ENCODE measurements at places on chromosomes 6 and 20.

GRCh38 chr6:43761666-43762409, 8.2 kb upstream of the VEGFA start:
- DNase-seq: no peak

GRCh38 chr6:151413372-151414145, 22.2 kb upstream of the ZBTB2 start:
- DNase-seq: no peak

DNA sequence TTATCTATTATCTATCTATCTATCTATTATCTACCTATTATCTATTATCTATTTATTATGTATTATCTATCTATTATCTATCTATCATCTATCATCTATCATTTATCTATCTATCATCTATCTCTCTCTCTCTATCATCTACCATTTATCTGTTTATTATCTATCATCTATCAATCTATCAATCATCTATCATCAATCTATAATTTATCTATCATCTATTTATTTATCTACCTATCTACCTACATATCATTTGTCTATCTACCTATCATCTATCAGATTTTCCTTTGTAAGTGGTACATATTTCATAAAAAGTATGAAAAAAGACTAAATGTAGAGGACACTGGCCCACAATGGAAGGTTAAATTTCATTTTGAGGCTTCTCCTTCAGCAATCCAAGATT, 212.1 kb upstream of the EXOC2 start:
- no peak for DNase-seq

- no peak for DNase-seq
These were observed 79.5 kb downstream of the ERMARD start for GRCh38 chr6:169830876-169831275.

DNA sequence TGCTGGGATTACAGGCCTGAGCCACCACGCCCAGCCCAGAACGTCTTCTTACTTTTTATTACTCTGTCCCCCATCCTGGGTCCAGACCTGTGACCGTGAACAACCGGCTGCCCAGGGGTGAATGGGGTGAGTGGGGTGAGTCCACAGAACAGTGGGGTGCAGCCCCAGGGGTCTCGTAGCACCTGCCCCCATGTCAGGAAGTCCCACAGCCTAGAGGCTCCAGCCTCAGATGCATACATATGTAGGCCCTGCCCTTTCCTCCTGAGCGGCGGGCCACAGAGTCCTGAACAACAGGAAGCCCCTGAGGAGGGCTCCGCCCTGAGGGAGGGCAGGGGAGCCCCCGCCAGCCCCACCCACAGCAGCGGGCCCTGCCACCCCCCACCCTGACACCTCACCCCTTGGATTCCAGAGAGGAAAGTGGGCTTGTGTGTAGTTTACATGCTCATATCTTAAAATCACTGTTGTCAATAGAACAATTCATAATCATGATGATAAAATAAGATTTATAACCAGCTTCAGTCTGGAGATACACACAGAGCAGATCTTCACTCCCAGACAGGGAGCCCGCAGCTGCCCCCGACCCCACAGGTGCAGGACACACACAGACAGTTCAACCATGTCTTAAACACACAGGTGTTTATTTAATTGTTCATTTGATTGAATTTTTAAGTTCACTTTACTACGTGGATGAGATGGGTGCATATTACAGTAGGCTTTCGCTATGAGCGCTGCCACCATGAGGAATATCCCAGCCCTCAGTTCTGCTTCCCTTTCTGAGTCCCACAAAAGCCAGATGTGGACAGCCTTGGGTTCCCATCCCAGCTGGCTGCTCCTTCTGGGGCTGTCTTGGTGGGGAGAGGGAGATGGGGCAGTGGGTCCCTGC, 12.4 kb upstream of the GMEB2 start:
- no peak for DNase-seq

DNA sequence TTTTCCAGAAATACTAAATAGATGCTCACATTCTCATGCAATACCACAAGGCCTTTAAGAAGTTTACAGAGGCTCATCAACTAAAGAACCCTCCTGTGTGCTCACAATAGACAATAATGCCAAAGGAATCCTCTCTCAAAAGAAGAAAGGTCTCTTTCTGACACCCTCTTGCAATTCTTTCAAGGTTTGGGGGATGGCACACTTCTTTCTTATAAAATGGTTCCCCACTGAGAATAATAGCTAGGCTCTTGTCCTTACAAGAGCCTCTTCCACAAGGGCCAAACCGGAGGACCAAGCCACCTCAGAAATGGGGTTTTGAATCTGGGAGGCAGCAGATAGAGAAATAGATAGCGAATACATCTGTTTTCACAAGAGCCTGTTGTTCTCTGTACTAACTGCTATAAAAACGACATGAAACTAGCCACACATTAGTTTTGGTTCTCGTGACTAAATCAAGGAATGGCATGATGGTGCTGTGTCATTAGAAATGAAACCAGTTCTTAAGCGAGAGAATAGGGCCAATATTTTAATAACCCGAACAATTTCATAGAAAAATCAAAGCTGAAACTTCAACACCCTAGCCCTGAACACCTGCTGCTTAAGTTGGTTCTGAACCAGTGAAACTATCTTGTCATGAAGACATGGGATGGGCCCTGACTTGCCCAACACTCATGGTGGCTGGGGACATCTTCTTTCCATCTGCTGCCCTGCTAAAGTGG, 81.1 kb downstream of the PRDM1 start:
- no peak for DNase-seq

DNA sequence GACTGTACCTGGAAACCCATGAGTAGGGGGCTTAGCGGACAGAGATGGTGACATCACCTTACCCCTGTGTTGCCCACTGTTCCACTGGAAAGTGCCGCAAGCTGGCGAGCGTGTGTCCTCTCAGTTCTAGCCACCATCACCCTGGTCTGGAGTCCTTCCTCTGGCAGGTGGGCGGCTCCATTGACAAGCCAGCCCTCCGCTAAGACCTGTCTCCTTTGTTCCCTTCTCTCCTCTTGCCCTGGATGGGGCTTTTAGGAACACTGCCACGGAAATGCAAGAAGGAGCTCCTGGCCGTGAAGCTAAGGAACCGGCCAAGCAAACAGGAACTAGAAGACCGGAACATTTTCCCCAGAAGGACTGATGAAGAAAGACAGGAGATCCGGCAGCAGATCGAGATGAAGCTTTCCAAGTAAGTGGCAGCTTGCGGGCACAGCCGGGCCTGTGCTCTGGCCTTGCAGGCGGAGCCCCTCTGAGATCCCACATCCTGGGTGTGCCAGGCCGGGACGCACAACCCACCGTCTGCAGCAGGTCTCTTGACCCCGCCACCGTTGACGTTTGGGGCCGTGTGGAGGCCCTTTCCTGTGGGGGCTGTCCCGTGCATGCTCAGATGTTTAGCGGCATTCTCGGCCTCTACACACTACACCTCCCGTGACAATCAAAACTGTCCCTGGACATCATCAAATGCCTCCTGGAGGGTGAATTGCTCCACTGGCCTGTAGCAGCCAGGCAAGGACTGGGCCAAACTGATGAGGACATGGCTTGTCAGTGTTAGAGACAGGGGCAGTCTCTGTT, 127.5 kb downstream of the SYCP2 start:
- no peak for DNase-seq

DNA sequence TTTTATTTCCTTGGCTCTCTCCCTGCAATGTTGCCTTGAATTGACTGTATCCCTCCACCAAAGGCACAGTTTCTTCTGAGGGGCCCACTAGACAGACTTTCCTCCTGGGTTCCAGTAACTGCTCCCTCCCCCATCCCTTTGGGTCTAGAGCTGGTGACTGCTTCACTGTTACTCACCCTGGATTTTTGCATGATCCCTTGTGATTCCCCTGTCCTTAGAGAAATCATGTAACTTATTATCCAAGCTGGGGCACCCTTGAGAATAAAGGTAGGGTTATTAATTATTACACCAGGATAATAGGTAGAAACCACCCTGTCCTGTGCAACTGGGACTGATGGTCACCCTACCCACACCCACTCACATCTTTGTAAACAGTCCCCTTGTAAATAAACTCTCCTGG, 67.5 kb upstream of the FYN start:
- DNase-seq: no peak
